ENCODE measurements at places on chromosomes 3 and 15.

GRCh38 chr15:74303741-74304309 is 63.6 kb downstream of the CYP11A1 start:
- no peak for DNase-seq

DNA sequence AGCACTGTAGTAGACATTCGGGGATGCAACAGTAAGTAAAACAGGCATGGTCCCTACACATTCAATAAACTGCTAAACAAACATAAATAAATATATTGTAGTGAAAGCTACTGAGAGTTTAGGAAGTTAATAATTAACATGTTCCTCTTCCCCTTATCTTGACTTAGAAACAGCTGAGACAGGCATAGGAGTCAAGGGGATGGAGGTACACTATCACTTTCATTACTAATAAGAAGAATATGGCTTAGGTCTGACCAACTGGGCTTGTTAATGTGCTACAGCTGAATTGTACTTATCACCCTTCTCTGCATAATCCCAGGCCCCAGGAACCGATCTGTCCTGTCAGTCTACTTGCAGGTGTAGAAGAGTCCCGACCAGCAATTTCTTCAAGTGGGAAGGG is 116.3 kb upstream of the DAZL start:
- no peak for DNase-seq

GRCh38 chr15:62071711-62072308 is 5.0 kb downstream of the C2CD4A start:
- no peak for DNase-seq

DNA sequence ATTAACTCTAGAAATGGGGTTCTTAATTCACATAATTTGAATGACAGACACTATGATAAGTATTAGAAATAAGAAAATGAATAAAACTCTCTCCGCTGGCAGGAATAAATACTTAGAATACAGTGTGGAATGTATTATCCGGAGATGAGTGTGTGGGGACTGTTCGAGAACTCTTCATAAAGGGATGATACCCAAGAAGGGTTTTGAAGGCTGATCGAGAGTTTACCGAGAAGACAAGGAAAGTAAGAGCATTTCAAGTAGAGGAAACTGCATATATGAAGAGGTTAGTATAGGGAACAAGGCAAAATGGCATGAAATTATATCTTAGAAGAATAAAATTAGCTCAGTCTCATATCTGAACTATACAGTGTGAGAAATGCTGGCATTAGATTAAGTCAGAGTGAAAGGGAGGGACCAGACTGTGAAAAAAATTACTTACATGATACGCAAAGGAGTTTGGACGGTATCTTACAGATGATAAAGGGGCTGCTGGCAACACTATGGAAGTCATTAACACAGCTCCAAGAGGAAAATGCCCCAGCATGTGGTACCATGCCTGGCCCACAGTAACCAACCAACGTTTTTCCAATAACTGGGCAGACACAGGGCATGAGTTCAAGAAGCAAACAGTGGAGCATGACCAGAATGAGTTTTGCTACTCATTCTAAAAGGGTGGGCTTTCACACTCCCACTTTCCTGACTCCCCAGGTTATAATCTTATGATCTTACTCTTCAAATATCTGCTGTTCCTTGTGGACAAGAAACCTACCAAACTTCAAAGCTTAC is 6.5 kb downstream of the DCBLD2 start:
- DNase-seq = no peak

DNA sequence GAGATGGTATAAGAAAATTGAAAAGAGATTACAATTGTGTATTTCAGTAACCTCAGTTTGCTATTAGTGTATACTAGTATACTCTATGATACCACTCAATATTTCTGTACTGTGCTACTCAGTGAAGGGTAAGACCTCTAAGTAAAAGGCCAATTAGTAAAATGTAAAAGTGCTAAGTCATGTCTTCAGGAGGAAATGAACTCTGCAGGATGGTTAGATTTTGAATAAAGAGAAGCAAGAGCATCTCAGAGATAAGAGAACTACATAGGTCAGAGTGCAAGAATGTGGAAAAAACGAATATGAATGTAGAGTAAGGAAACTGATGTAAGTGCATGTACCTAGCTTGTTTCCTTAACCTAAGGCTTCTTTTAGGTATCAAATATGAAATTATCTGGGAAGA is 796.6 kb upstream of the GBE1 start:
- no peak for DNase-seq

DNA sequence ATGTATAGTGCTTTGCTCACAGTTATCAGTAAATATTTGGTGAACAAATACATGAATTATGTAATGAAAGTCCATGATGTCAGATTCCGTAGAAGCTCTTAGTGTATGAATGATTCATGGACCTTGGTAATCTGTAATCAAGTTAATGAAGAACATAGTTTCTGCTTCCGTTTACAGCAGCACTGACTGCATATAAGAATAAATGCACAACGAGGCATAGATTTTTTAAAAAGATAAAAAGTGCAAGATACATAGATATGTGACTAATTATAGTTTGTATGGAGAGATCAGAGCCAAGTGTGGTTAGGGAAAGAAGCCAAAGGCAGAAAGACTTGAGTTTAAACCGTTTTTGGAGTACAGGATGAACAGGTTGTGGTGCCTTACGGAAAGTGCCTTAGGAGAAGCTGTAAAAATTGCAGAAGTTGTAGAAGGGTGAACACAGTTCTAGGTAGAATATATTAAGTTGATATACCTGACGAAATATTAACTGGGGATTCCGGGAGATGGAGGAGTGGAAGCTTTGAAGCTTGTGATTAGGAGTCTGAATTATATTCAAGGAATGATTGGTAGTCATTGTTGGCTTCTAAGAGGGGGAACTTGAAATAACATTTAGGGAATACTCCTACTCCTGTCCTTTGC is 293.1 kb downstream of the NLGN1 start:
- no peak for DNase-seq

GRCh38 chr3:135056733-135057310 is 261.8 kb downstream of the EPHB1 start:
- DNase-seq = no peak

- no peak for DNase-seq
Observed at GRCh38 chr3:36919439-36920160, 25.3 kb downstream of the TRANK1 start.

DNA sequence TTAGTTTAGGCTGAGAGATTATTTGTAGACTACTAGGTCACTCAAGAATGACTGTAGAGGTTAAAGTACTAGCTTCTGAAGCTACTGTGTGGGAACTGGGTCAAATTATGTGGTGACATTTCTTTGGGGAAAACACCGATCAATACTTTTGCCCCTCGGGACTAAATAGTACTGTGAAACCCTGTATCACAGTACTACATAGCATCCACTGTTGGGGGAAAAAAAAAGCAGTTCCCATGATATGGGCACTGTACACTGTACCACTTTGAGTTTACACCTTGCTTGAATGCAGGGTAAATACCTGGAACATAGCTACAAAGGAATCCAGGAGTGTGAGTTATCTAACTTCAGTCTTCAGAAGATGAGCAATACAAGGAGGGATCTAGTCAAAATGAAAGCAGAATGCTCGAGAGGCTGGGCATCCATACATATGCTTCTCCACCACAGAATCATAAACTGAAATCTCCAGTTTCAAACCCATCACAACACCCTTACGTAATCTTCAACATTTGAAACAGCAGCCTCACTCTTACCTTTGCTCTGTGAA is 311.4 kb downstream of the UNC13C start:
- DNase-seq = no peak

- no peak for DNase-seq
Observed at GRCh38 chr15:100111125-100112060, 230.4 kb downstream of the ADAMTS17 start.

DNA sequence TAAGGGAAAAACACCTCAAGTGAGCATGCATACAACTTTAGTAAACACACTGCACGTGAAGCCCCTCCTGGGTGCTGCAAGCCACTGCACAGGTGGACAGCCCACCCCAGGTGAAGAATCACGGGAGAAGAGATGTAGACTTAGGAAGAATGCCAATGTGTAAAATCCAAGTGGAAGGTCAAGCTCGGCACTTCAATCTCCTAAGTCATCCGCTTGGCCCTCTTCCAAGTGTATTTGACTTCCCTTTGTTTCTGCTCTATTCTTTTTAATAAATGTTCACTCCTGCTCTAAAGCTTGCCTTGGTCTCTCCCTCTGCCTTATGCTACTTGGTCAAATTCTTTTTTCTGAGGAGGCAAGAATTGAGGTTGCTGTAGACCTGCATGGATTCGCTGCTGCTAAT is 316.6 kb downstream of the EDEM1 start:
- DNase-seq = no peak

DNA sequence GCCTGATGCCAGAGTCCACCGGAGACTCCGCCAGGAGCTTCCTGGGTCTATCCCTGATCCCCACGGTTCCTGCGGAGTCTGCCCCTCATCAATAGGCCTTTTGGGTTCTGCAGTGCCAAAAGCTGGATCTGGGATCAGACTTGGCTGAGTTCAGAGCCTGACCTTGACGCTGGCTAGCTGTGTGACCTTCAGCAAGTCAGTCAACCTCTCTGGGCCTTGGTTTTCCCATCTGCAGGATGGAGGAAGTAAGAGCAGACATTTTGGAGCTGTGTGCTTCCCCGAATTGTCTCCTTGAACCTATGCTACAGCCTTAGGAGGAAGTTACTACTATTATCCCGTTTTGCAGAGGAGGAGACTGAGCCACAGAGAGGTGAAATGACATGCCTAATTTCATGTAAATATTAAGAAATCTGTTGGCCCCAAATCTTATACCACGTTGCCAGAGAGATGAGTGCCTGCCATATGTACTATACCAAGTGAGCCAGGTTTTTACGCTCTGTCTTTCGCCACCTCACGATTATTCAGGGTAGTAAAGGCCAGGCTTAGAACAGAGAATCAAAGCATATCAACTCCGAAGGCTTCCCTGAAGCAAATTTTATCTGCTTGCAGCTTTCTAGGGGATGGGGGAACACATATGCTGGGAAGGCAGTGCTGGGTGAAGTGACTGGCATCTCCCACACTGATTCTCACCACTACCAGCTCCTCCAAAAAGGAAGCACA is 112.5 kb downstream of the SRGAP3 start:
- DNase-seq = no peak

DNA sequence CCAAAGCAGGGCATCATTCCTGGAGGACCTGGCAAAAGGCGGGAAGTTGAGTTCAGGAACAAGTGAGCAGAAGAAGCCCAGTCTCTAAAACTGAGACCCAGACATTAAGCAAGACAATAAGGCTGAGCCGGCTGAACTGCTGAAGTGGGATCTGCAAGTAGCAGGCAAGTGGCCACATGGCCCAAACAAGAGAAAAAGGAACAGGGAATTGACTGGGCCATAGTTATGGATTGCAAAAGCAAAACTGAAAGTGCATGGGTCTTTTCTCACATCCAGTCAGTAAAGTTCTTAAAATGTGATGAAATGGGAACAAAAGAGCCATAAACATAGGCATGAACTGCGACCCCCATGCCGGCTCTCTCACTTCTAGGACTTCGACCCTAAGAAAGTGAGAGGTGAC is 101.2 kb downstream of the SCN11A start:
- DNase-seq = no peak

DNA sequence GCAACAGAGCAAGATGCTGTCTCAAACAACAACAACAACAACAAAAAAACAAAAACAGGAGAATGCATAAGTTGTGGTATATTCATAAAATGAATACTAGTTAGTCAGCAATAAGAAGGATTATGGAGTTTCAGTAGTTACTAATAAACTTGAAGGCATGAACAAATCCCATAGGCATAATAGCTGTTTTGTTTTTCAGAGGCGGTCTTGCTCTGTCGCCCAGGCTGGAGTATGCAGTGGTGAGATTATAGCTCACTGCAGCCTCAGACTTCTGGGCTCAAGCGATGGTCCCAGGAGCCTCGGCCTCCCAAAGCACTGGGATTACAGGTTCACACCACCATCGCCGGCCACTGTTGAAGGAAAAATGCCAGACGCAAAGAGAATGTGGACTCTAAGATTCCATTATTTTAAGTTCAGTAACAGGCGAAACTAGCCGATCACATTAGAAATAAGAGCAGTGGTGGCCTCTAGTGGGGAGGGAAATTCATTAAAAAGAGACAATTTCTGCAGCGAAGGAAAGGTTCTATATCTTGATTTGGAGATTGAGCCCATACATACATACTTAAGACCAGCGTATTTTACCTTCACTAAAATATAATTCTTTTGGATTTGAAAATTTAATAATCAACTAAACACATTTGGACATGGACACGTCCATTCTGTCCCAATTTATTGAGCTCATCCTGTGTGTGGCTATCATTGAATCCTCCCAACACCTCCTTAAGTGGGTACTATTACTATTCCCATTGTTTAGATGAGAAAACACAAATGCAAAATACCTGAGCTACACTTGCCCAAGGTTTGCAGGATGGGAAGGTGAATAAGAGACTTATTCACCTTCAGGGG is 27.4 kb upstream of the HDAC11 start:
- DNase-seq = peak; percentile 19

DNA sequence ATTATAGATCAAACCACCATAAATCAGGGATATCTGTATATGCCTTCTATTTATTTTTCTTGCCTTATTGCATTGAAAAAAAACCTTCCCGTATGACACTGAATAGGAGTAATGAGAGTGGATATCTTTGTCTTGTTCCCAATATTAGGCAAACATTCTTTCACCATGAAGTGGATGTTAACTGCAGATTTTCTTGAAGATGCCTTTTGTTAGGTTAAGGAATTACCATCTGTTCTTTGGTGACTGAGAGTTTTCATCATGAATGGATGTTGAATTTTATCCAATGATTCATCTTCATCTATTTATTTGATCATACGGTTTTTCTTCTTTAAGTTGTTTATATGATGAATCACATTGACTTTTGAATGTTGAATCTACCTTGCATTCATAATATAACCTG is 47.1 kb upstream of the MECOM start:
- DNase-seq = no peak

DNA sequence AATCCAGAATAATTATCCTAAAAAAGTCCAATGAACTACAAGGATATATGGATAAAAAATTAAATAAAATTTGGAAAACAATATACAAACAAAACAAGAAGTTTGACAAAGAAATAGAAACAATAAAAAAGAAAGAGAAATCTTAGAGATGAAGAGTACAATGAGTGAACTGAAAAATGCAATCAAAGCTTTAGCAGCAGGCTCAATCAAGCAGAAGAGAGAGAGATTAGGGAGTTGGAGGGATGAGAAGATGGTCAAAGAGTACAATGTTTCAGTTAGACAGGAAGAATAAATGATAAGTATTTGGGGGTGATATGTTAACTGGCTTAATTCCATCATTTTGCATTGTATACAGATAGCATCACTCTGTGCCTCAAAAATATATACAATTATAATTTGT is 29.9 kb downstream of the POLQ start:
- DNase-seq = no peak

- DNase-seq = no peak
Observed at GRCh38 chr3:190175490-190175889, 54.8 kb upstream of the P3H2 start.

- no peak for DNase-seq
Observed at GRCh38 chr15:22856659-22857058, 18.2 kb downstream of the NIPA2 start.

DNA sequence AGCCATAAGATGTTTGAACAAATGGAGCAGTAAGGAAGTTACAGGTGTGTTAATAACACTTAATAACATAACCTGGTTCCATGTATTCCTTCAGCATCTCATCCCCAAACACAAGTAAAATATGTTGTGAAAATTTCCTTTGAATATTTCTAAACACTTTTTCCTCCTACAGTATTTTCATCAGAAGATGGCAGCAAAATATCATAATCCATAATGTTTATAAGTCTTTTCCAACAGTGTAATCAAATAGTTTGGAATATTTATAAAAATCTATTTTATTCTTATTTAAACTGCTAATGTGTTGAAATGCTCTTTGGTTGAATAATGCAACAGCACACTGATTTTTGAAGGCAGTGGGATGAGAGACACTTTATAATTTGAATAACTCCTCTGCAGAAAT is 1020.5 kb downstream of the OTOL1 start:
- DNase-seq = no peak

Data from effector memory CD4-positive, alpha-beta T cell (primary cell).